Activated naive CD4-positive, alpha-beta T cell treated with anti-CD3 and anti-CD28 coated beads, Interleukin-2, amount 50 U/mL, for 16 hours (primary cell): ENCODE measurements at places on chromosomes 1 and 21.

GRCh38 chr1:206736878-206737728 lies 33.5 kb upstream of the IL19 start:
- DNase-seq = no peak

- DNase-seq = no peak
Observed at GRCh38 chr1:161084597-161084988, 4.8 kb downstream of the NECTIN4 start.

- no peak for DNase-seq
Observed at GRCh38 chr1:151988405-151988923, 5.2 kb downstream of the S100A10 start.

DNA sequence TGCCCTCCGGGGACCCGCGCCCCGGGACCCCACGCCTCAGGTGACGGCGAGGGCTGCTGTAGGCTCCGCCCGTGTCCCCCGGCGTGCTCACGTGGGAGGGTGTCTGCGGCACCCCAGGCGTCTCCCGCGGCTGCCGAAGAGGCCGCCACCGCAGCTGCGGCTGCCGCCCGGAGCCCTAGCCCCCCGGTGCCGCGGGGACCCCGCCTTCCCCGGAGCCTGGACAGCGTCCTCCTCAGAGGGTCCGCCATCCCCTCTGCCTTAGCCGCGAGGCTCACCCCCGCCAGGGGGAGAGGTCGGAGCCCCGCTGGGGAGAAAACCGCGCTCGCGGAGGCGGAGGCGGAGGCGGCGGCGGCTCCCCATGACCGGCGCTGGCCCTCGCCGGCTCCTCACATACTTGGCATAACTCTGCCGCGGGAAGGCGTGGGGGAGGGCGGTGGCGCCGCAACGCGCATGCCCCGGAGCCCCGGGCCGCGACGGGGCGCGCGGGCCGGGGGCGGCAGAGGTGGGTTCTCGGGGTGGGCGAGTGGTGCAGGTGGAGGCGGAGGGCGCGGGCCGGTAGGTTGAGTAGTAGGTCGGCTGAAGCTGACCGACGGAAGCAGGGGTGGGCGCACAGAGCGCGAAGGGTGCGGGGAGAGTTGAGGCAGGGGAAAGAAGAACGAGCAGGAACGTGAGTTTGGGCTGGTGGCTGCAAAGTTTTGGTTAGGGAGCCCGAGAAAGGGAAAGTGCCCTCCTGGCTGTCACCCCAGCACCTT lies 700 bp upstream of the SYDE2 start:
- DNase-seq = peak; percentile 72

DNA sequence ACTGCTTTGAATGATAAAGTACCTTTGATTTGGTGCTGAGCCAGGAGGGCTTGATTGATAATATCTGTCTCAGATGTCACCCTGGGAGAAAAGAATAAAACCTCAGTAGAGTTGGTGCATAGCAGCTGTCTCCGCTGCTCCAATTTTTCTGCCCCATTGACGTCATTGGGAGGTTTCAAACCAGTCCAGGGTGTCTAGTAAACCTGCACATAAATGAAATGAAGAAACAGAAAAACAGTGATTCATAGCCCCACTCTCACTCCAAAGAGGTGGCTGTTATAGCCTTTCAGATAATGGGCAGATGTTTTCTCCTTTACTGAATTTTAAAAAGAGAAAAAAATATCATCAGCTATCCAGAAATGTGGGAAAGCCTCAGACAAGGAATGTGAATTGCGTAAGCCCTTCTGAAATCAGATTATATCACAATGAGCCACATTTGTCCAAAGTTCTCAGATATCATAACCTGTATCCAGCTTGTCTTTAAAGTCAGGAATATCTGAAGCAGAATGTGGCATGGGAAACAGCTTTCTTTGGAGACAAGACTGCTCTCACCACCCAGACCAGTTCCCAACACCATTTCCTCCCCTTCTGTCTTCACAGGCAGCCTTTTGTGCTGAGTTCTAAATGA lies 351.3 kb upstream of the SGIP1 start:
- DNase-seq = peak; percentile 16

DNA sequence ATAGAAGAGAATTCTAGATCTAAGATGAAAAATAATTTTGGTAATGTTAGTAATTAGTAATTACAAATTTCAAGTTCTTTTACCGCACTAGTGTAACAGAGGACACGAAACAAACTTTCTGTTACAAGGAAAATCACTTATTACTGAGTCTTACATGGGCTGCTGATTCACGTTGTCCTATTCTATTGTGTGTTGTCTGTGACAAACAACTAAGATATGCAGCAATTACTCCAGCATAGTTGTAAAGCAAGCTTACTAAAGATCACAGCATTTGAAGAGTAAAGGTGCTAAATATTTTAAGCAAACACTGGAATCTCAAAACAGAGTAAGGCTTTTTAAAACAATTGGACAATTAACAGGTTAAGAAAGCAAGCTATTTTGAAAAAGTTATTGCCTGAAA lies 502.3 kb downstream of the KCNT2 start:
- DNase-seq = no peak

- no peak for DNase-seq
Observed at GRCh38 chr1:172324761-172325160, 95.7 kb upstream of the C1orf105 start.

- peak; percentile 25 for DNase-seq
Observed at GRCh38 chr1:84853741-84854721, 39.0 kb downstream of the LPAR3 start.

DNA sequence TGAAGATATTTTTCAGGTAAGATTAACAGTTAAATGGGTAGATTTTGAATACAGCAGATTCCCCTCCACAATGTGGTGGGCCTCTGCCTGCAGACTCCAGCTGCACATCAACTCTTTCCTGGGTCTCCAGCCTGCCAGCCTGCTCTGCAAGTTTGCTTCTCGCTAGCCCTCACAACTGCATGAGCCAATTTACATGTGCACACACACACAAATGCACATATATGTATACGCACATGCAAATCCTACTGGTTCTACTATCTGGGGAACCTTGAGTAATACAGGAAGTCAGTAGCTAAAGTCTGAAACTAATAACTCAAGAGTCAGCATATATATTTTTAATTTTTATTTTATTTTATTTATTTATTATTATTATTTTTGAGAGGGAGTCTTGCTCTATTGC lies 34.8 kb upstream of the QSOX1 start:
- no peak for DNase-seq

GRCh38 chr1:116951200-116951935 lies 41.7 kb downstream of the PTGFRN start:
- DNase-seq = no peak

DNA sequence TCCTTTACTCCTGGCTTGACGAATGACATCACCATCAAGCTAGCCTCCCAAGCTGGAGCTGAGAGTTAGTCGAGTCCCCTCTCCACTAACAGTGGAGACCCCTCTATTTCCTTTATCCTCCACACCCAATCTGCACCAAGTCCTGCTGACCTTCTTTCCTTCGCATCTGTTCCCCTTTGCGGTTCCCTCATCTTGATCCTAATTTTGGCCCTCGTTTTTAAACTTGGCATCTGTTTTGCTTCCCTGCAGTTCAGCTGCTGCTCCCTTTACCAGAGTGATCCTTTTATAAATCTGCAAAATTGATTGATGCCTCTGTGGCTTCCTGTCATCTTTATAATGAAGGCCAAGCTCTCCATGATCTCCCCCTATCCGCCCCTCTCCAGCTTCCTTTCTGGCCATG lies 49.0 kb upstream of the TSPAN2 start:
- DNase-seq = no peak

DNA sequence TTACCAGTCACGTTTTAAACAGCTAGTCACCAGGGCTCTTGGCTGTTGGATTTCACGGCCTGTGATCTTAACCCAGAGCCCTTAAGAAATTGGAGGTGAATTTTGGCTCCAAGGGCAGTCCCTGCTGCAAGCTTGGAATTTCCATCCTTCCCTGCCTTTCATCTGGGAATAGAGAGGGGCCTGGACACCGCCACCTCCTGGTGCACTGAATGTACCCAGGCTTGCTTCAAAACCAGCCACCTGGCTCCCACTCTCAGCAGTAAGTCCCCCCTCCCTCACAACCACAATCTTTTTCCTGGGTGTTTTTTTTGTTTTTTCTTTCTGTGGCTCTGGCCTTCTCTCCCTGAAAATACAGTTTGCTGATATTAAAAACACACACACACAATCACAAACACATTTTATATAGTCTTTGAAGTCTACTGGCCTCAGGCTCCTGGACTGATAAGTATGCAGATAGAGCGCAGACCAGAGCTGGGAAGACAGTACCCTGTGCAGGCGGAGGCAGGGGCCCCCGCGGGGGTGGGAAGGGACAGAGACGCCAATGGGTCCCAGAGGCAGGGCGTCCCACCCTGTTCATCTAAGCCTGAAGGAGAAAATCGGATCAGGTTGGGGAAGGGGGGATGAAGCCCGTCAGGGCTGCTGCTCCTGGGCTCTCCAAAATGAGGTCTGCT lies 65.8 kb upstream of the IGSF21 start:
- DNase-seq = no peak

DNA sequence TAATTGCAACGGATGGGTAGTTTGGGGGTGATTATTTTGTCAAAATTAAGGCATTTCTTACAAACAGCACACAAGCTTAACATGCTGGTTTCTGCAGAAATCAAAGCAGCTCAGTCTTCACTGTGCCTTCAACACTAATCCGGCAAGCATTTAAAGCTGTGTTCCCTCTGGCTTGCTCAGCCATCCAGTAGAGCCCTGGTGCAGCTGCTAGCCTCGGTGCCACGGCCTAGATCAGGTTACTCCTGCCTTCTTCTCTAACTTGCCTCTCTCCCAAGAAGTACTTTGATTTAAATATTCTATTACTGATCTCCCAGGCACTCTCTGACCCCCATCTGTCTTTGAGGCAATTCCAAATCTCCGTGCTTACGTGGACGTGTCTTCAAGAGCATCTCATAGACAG lies 85.6 kb downstream of the GREM2 start:
- no peak for DNase-seq

DNA sequence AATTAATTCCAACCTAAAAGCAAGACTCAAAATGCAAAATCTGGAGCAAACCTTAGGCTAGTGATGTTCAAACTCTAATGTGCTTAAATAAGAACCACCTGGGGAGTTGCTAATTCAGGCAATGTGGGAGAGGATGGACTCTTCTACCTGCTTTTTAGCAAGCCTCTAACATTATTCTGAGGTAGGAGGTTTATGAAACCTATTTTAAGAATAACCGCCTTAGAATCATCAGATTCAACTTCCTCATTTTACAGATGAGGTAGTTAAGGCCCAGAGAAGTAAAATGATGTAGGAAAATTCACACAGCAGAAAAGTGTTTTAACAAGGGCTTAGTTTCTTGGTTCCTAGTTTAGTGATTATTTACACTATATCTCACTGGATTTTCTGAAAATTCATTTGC lies 8.6 kb upstream of the NTNG1 start:
- DNase-seq = no peak

DNA sequence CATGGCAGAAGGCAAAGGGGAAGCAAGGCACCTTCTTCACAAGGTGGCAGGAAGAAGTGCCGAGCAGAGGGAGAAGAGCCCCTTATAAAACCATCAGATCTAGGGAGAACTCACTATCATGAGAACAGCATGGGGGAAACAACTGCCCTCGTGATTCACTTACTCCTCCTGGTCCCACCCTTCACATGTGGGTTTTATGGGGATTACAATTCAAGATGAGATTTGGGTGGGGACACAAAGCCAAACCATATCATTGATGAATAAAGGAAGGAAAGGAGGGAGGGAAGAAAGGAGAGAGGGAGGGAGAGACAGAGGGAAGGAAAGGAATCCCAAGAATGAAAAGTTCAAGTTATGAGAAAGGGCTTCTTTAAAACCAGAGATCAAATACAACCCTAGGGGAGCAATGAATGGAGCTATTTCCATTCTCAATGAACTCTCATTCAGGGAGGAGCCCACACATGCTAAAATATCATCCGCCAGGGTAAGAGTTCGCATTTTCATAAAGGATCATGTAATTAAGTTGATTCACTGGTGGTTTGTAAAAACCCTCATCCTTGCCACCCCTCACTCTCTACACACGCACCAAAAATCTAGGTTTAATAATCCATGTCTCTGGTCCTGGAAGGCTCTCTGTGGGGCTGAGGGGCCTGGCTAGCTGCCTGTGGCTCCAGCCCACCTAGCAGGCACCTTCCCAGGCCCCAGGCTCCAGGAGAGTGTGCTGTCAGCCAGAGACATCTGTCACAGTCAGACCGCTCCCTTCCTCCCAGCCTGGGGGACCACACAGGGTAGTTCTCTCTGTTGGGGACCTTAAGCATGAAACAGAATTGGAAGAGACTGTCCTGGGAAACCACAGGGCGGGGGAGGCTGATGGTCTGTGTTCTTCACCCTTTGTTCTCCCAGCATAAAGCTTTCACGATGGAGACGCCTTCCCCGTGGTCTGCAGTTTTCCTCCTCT lies 94.0 kb downstream of the CCDC185 start:
- DNase-seq = no peak

DNA sequence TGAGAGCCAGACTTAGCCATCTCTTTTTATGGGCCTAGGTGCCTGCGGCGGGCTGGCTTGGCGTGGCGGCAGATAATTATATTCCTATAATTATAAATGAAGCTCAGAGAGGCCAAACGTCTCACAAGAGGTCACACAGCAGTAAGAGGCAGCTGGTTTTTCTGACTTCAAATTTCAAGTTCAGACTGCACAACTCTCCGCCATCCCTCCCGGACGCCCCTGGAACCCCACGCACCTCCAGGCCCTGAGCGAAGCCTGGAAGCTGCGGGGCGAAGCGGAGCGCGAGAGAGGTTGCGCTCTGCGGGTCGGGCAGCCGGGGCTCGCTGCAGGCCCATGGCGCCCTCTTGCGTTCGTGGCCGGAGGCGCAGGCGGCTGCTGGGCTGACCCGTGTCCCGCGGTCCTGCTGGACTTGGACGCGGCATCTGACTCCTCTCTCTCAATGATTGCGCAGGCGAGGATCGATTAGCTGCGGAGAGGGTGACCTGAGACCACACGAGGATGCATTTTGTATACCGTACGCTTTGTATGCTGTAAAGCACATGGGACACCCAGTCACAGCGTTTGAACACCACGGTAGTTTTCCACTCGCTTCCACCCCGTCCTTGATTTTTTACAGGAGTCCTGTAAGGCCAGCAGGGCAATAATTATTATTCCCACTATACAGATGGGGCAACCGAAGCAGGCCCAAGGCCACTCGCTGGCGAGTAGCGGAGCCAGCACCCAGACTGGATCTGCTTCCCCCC lies 272.7 kb downstream of the FOXD2 start:
- peak; percentile 71 for DNase-seq

DNA sequence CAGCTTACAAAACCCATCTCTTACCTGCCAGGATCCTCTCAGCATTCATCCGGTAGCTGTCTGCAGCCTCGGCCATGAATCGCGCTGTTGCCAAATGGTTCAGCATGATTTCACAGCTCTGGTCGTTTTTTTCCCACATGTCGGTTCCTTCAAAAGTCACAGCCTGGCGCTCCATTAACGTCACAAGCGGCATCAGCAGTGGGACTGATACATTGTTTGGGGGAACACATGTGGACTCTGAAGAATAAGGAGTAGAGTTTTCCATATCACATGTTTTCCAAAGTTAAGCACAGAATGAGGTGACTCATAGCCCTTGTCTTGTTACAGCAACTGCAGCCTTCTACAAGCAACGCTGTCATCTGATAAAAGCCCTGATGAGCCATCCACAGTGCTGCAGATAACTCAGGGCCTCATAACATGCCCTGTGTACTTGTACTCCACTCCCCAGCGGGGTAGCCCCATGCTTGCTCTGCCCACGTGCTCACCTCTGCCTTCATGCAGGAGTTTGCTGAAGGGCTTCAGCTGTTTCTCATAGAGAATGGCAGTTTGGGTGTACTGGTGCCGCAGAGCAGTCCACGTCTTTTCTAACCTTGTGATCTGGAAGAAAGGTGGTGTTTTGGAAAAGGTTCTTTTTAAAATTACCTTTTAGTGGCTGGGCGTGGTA lies 114.2 kb downstream of the BCAR3 start:
- DNase-seq = no peak

GRCh38 chr1:54825696-54826095 lies 24.6 kb upstream of the TTC22 start:
- no peak for DNase-seq
